Kidney epithelial cell (primary cell): ENCODE measurements at places on chromosomes 6 and 20. TPM values are rescaled to one million over a fixed set of nuclear protein-coding genes. Genes with fewer than 3 reads are reported as not detected.

The C6orf52 gene
- 3.1 and 3.3 TPM in 2 replicates for total RNA-seq

The FERMT1 gene
- total RNA-seq, result 21.9 and 22.1 TPM in 2 replicates

The ZNF831 gene
- total RNA-seq, result not detected in 2 replicates

The ZC2HC1B gene
- not detected in 2 replicates for total RNA-seq

The RFX6 gene
- total RNA-seq, result not detected in 2 replicates

The CST7 gene
- not detected in 2 replicates for total RNA-seq

The TTLL9 gene
- total RNA-seq, result not detected in 2 replicates

The CNR1 gene
- total RNA-seq, result 0.92 and 1.2 TPM in 2 replicates

The PARD6B gene
- total RNA-seq, result 23.7 and 24.0 TPM in 2 replicates

The ILRUN gene
- 37.9 and 39.8 TPM in 2 replicates for total RNA-seq

The MYBL2 gene
- 4.1 and 7.1 TPM in 2 replicates for total RNA-seq

The TRIM10 gene
- not detected in 2 replicates for total RNA-seq

The APOBEC2 gene
- not detected in 2 replicates for total RNA-seq

The DHX35 gene
- total RNA-seq, result 7.4 and 8.6 TPM in 2 replicates

The SAMD5 gene
- total RNA-seq, result 4.9 and 6.1 TPM in 2 replicates

The SOX4 gene
- 143 and 147 TPM in 2 replicates for total RNA-seq

The PAK5 gene
- total RNA-seq, result 0.07 and 0.17 TPM in 2 replicates

- no peak for DNase-seq
Measured at GRCh38 chr6:101700655-101701054, 307.1 kb downstream of the GRIK2 start.

GRCh38 chr20:39813190-39813829, 851.2 kb downstream of the DHX35 start:
- DNase-seq, result no peak

- DNase-seq, result no peak
Measured at GRCh38 chr20:2093159-2093781, 8.4 kb upstream of the STK35 start.

- DNase-seq, result peak; percentile 94
Measured at GRCh38 chr6:44012078-44012493, 115.2 kb downstream of the MRPL14 start.

DNA sequence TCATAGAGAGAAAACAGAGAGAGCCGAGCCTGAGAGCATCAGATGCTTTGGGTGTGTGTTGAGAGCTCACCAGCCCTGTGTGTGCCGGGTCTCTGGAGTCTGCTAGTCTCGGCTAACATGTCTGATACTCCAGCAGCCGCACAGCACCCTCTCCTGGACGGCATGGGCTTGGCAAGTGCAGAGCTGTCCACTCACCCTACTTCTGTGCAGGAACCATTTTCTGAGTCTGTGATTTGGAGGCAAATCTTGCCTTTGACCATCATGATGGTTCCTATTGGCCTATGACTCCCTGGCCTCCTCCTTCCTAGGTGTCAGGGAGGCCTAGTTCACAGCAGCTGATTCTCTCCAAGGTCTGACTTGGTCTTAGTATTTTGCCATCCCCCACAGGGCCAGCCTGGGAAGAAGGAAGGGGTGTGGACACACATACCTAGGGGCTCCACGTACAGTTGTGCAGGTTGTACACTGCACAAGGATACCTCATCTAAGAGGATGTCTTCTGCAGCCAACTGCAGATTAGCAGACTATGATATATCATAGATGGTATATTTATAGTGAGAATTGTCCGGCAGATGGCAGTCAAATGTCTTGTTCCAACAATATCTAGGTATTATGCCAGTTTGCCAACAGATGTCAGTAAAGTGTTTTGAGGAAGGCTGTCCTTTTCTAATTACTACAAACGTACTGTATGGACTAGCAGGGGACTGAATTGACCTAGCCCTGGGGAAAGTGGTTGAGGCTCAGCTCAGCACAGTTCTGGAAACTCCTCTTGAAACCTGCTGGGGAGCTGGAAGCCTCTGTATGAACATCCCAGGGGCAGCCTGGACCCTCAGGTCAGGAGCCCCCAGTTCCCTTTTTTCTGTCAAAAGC, 13.0 kb downstream of the FGD2 start:
- peak; percentile 51 for DNase-seq

- DNase-seq, result no peak
Measured at GRCh38 chr6:164214066-164214465, 799.5 kb downstream of the QKI start.

- DNase-seq, result no peak
Measured at GRCh38 chr20:48763216-48763914, 64.4 kb downstream of the PREX1 start.

GRCh38 chr6:118146584-118146983, 239.5 kb downstream of the SLC35F1 start:
- no peak for DNase-seq

GRCh38 chr20:7703551-7703961, 236.7 kb downstream of the HAO1 start:
- DNase-seq, result no peak

GRCh38 chr20:51456511-51457509, 85.7 kb downstream of the NFATC2 start:
- peak; percentile 88 for DNase-seq

- no peak for DNase-seq
Measured at GRCh38 chr20:45507011-45507820, 8.2 kb downstream of the SPINT3 start.

- DNase-seq, result no peak
Measured at GRCh38 chr20:41369673-41370072, 3.1 kb upstream of the EMILIN3 start.

- peak; percentile 78 for DNase-seq
Measured at GRCh38 chr20:16350465-16350864, 222.8 kb downstream of the KIF16B start.

- no peak for DNase-seq
Measured at GRCh38 chr6:89252907-89253306, 35.7 kb upstream of the GABRR1 start.

DNA sequence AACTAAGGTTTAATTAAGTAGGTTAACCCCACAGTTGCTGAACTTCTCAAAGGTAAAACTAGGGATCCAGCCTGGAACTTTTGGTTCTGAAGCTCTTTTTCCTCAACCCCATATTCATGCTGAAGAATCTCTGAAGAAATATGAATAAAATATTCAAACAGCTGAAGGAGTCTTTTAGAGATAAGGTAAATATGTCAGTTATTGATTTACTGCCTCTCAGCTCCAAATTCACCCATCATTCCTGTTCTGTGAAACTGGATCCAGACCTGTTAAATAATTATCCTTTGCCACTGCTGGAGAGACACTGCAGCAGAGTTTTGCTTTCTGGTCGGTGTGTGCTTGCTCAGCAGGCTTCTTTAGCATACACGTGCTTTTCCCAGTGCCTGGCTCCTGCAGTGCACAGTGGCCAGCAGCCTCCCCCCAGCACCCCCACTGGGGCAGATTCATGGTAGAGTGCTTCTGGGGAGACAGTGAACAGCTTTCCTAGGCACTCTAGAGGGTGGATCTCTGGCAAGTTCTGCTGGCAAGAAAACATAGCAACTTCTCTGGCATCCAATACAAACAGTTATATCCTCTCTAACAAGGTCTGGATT, 62.0 kb upstream of the BCLAF1 start:
- DNase-seq, result no peak

DNA sequence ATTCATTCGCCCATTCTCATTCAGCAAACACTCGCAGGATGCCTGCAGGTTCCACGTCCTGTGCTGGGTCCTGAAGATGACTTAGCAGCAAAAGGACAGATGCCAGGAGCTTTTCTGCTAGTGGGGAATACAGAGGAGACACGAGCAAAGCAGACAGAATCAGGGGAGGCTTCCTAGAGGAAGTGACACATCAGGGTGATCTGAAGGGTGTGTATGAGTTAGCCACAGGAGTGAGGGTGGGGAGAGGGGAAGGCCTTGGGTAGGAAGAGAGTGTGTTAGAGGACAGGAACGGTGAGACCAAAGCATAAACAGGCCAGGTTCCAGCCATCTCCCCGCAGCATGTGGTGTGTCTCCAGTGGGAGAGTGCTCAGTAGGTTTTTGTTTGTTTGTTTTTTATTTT, 73.4 kb upstream of the GTSF1L start:
- no peak for DNase-seq

DNA sequence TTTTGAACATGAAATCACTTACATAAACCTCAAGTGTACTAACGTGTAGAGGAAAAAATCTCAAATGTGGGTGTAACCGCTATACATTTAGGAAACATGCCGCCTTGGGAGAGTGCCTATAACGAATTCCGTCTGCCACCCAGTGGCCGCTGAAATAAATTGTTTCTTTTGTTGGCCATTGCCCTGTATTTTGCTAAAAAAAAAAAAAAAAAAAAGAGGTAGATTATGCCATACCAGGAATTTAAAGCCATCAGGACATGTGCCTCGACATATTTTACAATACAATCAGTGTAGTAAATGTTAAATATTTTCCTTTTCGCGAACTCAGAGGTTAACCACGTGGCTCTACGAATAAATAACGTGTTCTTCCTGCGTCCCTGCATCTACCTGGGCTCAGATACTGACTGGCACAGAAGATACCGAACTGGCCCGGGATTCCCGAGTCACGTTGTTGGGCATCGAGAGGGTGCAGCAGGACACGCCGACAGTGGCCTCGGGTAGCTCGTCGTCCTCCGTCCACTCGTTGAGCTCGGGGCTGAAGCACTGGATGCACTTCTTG, 14.3 kb downstream of the KLHL31 start:
- DNase-seq, result no peak

GRCh38 chr20:12180107-12180661, 262.5 kb downstream of the BTBD3 start:
- no peak for DNase-seq

- no peak for DNase-seq
Measured at GRCh38 chr6:116550796-116551195, 2.8 kb upstream of the CALHM4 start.

DNA sequence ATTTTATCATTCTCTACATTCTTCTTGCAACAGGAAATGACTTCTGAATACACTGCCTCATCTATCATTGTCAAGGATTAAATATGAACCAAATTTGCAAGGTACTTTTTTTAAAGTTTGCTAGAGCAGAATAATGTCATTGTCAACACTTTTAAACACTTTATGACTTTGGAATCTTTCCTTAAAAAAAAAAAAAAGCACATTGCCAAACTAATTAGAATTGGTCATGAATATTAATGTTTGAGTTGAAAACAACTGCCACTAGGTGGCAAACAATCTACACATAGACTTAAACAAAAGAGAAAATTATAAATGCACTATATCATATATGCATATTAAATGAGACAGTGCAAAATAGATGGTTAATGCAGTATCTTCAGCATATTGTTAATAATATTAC, 32.5 kb upstream of the TMEM244 start:
- DNase-seq, result no peak

GRCh38 chr6:43954311-43955131, 172.7 kb downstream of the MRPL14 start:
- no peak for DNase-seq

DNA sequence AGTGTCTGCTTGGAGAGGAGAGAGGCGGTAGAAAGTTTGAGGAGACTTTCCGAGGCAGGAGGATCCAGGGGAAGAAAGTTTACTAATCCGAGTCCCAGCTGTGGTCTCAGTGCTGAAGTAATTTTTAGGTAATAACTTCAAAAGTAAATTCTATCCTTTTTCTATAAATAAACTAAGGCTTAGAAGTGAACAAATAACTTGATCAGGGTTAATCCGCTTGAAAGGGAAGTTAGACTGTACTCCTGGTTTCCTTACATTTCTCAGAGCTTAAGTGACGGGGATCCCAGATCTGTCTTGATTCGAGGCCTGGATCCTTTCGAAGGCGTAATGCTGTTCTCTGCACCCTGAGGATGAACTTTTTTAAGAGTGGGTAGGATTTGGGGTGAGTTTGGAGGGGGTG, 2.6 kb downstream of the STK35 start:
- DNase-seq, result no peak

- DNase-seq, result no peak
Measured at GRCh38 chr20:23988561-23988960, at the start of gene GGTLC1. Gene GGTLC1, minus strand, starts transcription at chr20:23988779. Its CDS starts 2,168 bp downstream, at chr20:23986611.

- DNase-seq, result peak; percentile 29
Measured at GRCh38 chr6:83442752-83443151, 11.9 kb upstream of the ME1 start.

DNA sequence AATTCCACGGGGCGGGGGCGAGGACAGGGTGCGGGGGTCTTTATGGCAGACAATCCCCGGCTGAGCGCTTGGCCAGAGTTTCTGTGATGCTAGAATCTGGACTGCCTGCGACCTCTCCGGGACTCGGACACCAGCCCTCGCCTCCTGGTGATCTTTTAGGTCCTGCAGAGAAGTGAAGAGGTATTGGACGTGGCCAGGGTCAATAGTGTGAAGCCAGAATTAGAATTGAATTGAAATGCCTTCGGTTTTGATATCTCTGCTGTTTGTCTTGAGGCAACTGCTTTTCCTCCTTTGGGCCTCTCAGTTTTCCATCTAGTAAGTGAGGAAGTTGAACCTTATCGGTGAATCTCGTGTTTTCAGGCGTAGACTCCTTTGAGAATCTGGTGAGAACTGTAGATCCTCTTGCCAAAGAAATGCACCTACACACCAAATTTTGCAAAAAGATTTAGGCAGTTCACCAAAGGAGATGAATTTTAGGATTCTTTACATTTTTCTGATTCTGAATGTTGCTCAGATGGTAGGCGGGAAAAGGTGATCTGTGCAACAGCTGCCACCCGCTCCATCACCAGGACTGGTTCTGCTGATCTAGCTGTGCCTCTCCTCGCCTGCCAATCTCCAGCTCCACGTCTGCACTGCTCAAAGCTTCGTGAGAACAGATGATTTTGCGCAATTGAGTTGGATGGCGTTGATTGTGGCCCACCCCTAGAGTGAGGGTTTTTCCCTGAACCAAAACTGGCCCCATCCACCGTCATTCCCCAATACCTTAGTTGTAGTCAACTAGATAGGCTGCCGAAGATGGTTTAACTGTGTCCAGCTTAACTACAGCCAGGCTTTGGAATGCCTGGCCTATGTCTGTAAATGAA, 837 bp upstream of the OSER1 start:
- DNase-seq, result no peak

- no peak for DNase-seq
Measured at GRCh38 chr20:63942250-63942951, 13.8 kb downstream of the UCKL1 start.

DNA sequence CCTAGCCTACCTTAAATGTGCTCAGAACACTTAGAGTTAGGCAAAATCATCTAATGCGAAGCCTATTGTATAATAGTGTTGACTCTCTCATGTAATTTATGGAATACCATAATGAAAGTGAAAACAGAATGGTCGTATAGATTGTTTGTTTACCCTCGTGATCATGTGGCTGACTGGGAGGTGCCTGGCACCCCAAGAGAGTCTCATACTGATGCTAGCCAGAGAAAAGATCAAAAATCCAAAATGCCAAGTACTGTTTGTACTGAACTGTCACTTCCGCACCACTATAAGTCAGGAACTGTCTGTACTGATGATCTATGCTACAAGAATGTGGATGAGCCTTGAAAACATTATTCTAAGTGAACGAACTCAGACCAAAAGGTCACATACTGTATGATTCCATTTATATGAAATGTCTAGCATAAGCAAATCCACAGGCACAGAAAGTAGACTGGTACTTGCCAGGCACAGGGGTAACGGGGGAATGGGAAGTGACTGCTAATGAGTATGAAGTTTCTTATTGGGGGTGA, 22.4 kb downstream of the ZMYND8 start:
- peak; percentile 77 for DNase-seq
